Psoas muscle (tissue), 8 donors: ENCODE measurements at places on chromosomes 7 and 10. TPM values are rescaled to one million over a fixed set of nuclear protein-coding genes. Genes with fewer than 3 reads are reported as not detected.

DNA sequence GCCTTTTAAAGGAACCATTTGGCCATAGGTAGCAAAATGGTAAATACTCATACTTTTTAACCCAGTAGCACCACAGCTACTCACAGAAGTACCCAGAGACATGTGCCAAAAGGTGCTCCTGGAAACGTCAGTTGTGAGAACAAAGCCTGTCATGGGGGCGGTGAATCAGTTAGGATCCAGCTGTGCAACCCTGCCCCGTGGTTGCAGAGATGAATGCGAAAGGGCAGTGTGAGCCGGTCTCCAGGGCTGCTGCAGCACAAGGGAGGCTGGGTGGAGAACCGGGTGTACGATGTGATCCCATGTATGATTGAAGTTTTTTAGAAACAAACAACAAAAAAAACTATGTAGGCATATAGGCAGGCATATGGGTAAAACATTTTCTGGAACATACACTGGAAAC lies 1.3 kb upstream of the LRRC18 start:
- DNase-seq = no peak

GRCh38 chr10:51527522-51528219 lies 171.7 kb downstream of the CSTF2T start:
- no peak for DNase-seq

DNA sequence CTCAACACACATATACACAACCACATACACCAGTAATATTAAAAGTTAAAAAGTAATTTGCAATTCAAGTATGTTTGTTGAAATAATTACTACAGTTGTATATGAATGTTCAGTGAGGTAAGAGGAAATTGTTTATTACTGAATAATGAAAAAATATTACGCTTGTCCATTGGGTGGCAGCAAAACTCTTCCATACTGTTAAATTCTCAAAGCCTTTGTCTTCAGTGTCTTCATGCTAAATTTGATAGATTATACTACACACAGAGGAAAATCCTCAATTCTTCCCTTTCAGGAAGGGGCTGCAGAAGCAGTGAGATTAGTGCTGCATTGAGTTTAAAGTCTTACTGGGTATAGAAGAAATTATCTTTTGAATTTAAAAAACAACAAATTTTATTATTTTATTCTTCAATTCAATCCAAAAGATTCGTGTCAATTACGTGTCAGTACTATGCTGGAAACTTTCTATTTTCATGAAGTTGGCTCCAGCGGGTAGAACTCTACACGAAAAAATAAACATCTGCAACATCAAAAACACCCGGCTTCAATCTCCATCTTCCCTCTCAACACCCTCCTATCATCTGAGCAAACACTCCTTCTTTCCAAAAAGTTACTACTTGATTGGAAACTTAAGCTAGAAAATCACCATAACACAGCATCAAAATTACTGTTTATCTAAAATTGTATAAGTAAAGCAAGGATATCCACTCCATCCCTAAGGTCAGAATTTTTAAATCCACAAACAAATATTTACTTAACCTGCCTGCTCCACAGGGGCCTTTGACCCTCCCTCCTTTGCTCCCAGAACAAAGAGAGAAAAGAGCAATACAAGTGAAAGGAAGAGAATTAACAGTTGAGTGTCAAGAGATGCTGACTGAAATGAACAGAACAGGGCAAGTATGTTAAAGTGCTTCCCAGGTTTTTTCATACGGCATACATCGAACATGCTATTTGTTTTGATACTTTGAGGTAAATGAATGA lies 37.0 kb upstream of the TES start:
- no peak for DNase-seq

GRCh38 chr10:8060704-8061121 lies 6.2 kb downstream of the GATA3 start:
- no peak for DNase-seq

GRCh38 chr10:49365675-49366415 lies 30.0 kb downstream of the DRGX start:
- no peak for DNase-seq

GRCh38 chr7:146875237-146875785 lies 758.7 kb downstream of the CNTNAP2 start:
- DNase-seq = no peak

Gene PRKAR2B
- polyA plus RNA-seq = 1.4 TPM

Gene MTURN
- polyA plus RNA-seq = 12.5 TPM
